Renal cortical epithelial cell (primary cell): ENCODE measurements at places on chromosomes 12 and 14. TPM values are rescaled to one million over a fixed set of nuclear protein-coding genes. Genes with fewer than 3 reads are reported as not detected.

DNA sequence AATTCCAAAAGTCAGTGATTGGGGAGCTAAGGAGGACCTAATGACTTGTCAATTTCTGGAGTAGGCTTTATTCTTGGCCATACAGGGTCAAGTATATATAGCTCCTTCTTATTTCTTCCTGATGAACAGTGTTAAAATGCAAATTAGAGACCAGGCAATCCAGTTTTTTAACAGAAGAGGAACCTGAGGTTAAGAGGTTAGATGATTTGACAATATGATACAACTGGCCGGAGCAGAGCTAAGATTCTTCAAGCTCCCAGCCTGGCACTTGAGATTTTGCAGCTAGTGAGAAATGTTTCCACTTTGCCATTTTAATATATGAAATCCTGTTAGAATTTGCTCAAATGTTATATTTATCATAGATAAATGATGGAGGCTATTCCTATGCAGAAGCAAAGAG, 204.0 kb downstream of the SSPN start:
- DNase-seq, result no peak

The KRT73 gene
- total RNA-seq, result not detected in 2 replicates

The PRH2 gene
- total RNA-seq, result not detected in 2 replicates

The PLD4 gene
- total RNA-seq, result 0.05 TPM in 1 of 2 replicates, not detected in the other
